ENCODE measurements at places on chromosomes 11 and 22.

DNA sequence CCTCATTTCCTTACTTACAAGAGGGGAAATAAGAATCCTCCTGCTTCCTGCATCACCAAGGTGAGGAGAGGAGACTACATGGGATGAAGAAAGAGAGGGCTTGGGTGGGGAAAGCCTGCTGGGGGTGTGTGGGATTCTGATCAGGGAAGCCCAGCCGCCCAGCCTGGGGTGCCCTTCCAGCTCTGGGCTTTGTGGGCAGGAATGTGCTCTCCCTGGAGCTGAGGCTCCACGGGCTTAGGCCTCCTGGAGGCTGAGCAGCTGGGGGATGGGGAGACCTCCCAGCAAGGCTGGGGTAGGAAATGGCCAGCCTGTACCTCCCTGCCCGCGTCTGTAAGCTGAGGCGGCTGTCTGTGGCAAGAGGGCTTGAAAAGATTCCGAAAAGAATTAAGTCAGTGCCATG is 206.1 kb downstream of the GRIK4 start:
- no peak for DNase-seq

- DNase-seq: no peak
Observed at GRCh38 chr11:65182258-65183170, 786 bp downstream of the CAPN1 start.

DNA sequence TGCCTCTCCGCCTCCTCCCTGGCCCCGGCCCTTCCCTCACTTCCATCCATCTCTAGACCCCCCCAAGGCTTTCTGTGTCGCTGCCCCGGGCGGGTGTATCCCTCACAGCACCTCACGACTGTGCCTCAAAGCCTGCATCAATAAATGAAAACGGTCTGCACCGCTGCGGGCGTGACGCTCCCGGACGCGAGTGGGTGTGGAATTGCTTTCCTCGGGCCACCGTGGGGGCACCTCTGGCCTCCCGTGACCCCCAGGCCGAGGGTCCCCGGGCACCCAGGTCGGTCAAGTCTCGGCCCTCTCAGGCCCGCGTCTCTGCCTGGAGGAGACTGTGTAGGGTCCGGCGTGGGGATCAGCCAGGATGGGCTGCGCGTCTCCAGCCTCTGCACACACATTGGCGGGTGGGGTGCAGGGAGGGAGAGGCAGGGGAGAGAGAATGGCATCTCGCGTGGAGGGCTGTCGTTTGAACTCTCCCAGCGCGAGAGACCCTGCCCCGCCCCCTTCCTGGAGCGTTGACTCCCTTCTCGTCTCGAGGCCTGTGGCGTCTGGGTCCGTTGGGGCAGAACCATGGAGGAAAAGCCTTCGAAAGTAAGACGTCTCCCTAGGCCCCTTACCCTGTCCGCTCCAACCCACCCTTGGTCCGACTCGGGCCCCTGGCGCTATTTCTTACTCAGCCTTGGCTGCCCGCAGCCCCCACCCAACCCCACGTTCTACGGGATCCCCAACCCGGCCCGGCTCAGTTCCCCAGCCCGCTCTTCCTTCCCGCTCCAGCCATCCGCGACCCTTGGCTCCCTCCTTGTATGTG is at the start of gene CATSPERZ:
CATSPERZ (plus strand) TSS at position 512 of the 802 bp plus-strand sequence; CDS start at position 565, 53 bp downstream.
- DNase-seq: no peak

DNA sequence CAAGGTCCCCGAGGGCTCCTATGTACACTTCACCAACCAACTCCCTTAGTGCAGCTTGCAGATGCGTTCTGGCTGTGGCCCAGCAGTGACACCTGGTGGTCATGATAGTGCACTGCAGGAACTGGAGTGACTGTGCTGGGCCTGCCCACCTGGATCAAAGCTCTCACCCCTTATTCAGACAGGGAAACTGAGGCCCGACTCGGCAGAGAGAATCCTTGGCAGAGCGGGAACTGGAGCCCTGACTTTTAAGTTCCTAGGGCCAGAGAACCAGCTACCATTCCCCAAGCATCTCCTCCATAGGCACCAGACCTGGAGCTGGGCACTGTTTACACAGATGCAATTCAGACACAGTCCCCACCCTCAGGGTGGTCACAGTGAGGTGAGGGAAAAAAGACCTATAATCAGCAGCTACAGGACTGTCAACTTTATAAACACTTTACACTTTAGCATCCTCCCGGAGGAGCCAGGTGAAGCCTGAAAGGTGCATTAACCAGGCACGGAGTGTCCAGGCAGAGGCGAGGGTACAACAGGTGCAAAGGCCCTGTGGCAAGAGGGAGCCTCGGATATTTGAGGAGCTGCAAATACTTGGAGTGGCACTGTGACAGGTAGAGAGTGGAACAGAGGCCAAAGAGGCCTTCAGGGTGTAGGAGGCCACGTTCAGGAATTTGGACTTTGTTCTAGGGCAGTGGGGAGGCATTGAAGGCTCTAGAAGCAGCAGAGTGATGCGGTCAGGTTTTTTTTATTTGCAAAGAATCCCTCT is 22.0 kb downstream of the RHBDD3 start:
- peak; percentile 53 for DNase-seq

GRCh38 chr11:3879967-3880542 is 24.6 kb downstream of the STIM1 start:
- DNase-seq: no peak

GRCh38 chr22:47450876-47451475 is 688.5 kb downstream of the TBC1D22A start:
- no peak for DNase-seq

DNA sequence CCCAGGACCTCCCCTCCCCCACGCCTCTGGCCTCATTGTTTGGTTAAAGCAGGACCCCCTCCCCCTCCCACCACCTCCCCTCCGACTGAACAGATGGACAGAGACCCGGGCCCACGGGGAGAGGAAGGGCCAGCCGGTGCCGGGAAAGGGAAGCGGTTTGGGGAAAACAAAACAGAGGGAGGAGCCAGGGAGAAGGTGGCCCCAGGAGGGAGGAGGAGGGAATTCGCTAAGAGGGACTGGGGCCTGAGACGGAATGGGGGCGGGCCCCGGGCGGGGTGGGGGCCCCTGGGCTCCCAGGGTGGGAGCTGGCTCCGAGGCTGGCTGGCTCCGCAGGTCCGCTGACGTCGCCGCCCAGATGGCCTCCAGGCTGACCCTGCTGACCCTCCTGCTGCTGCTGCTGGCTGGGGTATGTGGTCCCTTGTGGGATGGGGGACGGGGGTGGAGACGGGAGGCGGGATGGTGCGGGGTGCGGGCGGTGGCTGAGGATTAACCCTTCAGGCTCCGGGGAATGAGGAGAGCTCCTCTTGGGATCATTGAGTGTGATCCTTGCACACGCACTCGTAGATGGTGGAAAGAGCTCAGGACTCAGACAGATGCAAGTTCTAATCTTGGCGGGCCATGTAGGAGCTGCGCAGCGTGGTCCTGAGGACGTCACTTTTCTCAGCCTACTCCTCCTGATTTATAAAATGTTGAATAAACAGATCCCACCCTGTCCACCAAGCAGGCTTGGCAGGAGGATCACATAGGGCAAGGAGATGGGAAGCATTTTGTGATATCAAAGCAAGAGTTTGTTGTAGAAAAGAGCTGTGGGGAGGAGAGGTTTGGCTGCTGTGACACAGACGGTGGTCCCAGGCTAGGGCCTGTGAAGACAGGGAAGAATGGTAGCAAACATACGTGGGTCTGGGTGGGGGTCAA is 688 bp downstream of the SERPING1 start:
- DNase-seq: peak; percentile 50

GRCh38 chr22:26447584-26448329 is 18.7 kb downstream of the ASPHD2 start:
- no peak for DNase-seq

DNA sequence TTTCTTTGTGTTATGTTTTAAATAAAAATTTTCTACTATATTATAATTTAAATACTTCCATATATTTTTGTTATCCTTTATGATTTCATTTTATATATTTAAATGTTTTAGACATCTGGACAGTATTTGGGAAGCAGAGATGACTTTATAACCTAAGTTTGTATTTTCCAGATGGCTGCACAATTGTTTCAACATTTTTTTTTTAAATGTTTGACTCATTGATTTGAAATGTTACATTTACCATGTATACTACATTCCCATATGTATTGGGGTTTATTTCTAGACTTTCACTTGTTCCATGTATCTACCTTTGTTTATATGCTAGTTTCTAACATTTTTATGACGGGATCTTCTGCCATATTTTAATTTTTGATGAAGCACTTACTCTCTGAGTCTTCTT is 766.5 kb downstream of the METTL15 start:
- DNase-seq: no peak

DNA sequence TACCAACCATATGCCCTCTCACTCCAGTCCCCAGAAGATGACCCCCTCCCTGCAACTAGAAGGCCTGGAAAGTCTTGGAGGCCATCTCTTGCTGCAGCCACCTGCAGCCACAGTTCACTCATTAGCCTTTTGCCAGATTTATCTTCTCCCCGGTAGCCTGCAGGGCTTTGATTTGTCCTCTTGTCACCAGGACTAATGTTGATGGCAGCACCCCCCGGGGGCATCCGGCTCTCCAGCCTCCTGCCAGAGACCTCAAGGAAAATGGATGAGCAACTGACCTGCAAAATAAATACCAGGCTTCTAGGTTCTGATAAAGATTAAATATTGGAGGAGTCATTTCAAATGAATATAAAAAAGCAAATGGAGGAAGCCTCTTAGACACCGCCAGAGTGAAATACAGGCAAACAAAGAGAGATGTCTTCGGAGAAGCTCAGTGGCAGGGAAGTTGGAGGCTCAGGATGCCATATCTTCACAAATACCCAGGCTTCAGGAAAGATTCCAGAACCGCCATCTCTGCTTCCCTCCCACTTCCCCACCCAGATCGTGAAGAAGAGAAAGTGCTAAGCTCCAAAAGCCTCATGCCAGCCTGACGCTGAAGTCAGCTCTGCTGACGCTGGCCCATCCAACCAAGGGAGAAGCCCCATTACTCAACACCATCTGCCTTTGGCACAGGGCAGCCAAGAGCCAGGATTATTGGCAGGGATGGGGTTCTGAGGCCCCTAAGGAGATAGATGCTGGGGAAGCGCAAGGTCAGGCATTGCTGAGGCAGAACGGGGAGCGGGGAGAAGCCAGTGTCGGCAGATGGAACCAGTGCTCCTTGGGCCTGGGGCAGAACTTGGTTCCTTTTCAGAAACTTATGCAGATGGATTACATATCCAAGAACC is 362.7 kb downstream of the CADM1 start:
- no peak for DNase-seq

- no peak for DNase-seq
Observed at GRCh38 chr11:38667359-38667758, 2069.3 kb upstream of the RAG2 start.

DNA sequence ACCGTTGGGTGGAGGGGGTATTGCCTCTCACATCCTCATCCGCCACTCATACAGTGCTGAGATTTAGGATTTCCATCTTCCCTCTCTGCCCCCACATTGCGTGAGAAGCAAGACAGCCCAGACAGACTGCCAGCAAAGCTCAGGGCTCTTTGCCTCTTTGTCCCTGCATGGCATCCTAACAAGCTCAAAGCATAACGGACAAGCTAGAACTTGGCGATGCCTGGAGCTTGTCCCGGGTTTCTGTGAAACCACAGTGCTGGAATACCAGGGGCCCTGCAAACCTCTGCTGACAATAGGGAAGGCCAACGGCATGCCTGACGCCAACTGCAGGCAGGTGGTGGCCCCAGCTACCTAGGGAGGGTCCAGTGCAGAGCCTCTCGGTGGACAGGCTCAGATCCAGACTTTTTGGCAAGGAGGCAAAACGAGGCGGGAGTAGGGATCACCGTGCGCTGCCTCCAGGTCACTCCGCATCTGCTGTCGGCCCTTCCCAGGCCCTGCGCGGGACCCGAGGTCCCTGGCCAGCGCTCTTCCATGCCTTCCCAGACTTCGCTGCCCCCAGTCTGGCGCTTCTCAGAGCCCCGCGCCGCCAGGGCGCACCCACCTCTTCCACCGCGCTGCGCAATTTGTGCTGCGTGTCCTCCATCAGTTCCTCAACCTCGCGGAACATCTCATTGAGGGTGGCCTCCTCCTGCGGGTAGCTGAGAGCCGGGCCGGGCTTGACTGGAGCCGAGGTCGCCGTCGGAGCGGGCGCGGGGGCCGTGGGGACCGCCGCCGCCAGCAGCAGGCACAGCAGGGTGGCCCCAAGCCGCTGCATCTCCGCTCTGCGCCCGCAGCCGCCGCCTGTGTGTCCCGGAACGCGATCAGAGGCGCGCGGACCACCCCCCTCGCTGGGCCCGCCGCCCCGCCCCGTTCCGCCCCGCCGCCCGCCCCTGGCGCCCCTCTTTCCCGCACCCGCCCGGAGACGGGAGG is at the start of gene DKK3:
DKK3 (minus strand) TSS at position 858 of the 969 bp plus-strand sequence; CDS start at position 814, 44 bp downstream.
- DNase-seq: no peak

DNA sequence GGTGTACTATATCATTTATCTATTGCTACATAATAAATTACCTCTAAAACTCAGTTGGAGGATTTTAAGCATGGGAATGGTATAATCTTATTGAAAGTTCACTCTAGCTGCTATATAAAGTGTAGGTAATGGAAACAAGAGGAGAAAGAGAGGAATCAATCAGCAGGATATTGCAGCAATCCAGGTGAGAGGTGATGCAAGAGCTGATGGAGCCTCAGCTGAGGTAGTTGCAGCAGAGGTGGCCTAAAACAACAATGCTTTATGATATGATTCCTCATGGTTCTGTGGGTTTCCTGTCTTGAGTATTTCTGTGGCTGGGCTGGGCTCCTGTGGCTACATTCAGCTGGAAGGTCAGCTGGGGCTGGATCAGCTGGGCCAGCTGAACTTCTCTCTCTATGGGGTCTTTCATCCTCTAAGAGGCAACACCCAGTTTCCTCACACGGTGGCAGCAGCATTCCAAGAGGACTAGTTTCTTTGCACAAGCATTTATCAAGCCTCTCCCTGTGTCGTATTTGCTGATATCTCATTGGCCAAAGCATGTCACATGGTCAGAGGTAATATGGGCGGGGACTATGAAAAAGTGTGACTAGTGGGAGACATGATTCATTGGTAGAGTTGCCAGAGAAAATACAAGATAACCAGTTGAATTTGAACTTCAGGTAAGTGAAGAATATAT is 135.4 kb upstream of the LARGE1 start:
- no peak for DNase-seq

GRCh38 chr11:7596975-7597391 is 76.3 kb downstream of the CYB5R2 start:
- no peak for DNase-seq

- no peak for DNase-seq
Observed at GRCh38 chr11:27663326-27663725, 36.9 kb downstream of the BDNF start.

DNA sequence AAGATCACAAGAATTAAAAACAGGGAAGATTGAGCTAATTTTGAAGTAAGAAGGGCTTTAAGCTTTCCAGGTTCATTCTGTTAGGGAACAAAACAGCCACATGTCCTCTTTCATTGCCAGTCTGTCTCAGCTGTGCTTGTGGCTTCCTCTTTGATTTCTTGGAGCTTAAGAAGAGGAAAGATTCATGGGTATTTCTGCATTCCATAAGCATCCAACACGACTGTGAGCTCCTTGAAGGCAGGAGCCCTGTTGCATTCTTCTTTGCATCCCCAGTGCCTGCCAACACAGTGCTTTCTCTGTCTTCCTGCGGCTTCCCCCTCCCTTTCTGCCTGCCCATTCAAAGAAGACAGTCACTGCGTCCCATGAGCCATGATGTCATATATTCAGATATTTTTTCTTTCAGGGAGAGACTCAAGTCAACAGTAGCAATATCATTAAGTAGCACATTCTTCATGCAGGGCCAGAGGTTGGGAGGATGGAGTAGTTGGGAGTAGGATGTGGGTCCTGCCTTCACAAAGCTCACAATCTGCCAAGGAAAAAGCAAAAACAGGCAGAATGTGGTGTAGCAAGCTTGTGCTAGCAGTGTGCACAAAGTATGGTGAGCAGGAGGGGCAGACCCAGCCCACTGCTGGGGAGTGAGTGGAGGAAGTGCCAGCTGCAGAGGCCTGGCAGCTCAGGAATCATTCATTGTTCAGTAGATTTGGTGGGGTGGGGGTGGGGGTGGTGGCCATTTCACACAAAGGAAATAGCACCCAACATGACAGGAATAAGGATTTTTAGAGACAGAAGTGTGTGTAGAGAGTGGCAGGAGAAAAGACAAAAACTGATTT is 162.1 kb upstream of the RASSF10 start:
- no peak for DNase-seq
